ENCODE measurements at places on chromosomes 12 and 14. TPM values are rescaled to one million over a fixed set of nuclear protein-coding genes. Genes with fewer than 3 reads are reported as not detected.

- DNase-seq, result no peak
- H3K4me1 ChIP-seq, result no peaks in the 10 kb centered on the region
- H3K27me3 ChIP-seq, result no peaks in the 10 kb centered on the region
- H3K4me3 ChIP-seq, result no peak overlapping the region
- peaks cover 44% of the 10 kb centered on the region for H3K36me3 ChIP-seq
- H3K27ac ChIP-seq, result no peak overlapping the region
Measured at GRCh38 chr12:51242120-51242519, 3.5 kb downstream of the DAZAP2 start.

GRCh38 chr12:105507311-105508038 lies 177.0 kb downstream of the C12orf75 start:
- no peak overlapping the region for H3K4me3 ChIP-seq
- H3K27ac ChIP-seq, result no peak overlapping the region
- no peaks in the 10 kb centered on the region for H3K36me3 ChIP-seq
- H3K4me1 ChIP-seq, result no peaks in the 10 kb centered on the region

GRCh38 chr14:87255058-87255457 lies 737.9 kb downstream of the GALC start:
- DNase-seq, result no peak
- no peaks in the 10 kb centered on the region for H3K36me3 ChIP-seq
- no peaks in the 10 kb centered on the region for H3K4me1 ChIP-seq
- no peak overlapping the region for H3K27ac ChIP-seq

- H3K27ac ChIP-seq, result no peak overlapping the region
- DNase-seq, result no peak
- H3K27me3 ChIP-seq, result no peaks in the 10 kb centered on the region
Measured at GRCh38 chr12:70260646-70261045, 17.4 kb downstream of the CNOT2 start.

DNA sequence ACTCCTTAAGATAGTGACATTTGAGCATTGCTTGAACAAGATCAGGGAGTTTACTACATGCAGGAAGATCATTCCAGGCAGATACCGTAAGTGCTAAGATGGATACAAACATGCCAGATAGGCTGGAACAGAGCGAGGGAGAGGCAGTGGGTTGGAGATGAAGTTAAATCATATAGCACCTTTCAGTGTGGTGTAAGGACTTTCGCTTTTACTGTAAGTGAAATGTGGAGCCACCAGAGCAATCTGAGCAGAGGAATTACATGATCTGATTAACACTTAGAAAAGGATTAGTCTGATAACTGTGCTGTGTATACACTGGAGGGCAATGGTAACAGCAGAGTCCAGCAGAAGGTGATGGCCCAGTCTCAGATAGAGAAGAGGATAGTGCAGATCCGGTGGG lies 163.0 kb upstream of the SSTR1 start:
- H3K4me1 ChIP-seq, result no peaks in the 10 kb centered on the region
- H3K27me3 ChIP-seq, result no peaks in the 10 kb centered on the region
- no peak overlapping the region for H3K4me3 ChIP-seq
- no peak overlapping the region for H3K27ac ChIP-seq
- no peaks in the 10 kb centered on the region for H3K36me3 ChIP-seq

- no peak overlapping the region for H3K4me3 ChIP-seq
- H3K4me1 ChIP-seq, result no peaks in the 10 kb centered on the region
- no peak overlapping the region for H3K27ac ChIP-seq
- H3K27me3 ChIP-seq, result no peaks in the 10 kb centered on the region
- no peaks in the 10 kb centered on the region for H3K36me3 ChIP-seq
- DNase-seq, result no peak
Measured at GRCh38 chr14:38505221-38505972, 249.5 kb upstream of the CLEC14A start.

DNA sequence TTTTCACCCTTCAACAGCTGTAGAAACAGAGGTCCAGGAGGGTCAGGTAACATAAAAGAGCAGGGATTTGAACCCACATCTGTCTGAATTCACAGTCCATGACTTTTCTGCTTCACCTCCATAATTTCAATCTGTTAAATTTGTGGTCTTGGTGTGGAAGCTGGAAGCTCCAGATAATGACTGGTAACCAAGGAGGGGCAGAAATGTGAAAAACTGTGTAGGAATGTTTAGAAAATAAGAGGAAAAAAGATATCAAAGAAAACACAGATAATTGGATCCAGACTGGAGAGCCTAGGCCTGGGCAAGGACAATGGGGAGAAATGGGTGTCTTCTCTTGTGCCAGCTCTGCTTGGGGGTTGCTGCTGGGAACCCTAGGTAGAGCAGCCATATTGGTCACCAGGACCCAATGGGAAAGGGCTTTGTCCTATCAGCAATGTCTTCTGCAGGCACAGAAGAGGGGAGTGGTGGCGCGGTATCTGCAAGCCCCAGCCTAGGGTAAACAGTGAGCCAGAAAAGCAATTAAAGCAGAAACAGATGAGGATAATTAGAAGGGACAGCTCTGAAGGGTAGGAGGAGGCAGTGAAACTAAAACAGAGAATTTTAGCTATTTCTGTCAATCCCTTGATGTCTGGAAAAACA lies 54.3 kb upstream of the CCDC91 start:
- no peak overlapping the region for H3K27ac ChIP-seq
- no peak overlapping the region for H3K4me3 ChIP-seq
- no peaks in the 10 kb centered on the region for H3K4me1 ChIP-seq
- no peaks in the 10 kb centered on the region for H3K36me3 ChIP-seq
- DNase-seq, result no peak

DNA sequence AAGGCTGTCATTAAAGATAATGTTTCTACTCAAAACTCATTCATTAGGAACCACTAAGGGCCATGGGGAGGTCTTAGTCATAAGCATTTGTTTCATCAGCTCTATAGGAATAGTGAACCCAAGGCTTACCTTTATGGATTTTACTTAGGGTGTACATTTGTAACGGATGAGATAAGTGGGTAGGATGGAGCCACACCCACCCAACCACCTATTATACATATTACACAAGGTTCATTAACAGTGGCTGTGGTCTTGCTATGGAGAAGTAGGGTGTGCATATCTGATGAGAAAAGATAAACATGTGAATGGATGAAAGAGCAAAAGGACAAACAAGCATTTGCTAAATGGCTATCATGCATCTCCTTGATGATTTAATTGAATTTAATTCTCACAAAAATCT lies 39.6 kb upstream of the ITPR2 start:
- H3K27ac ChIP-seq, result no peak overlapping the region
- no peak overlapping the region for H3K4me3 ChIP-seq
- H3K27me3 ChIP-seq, result no peaks in the 10 kb centered on the region

The OTOGL gene
- 0.18 TPM for total RNA-seq

The HSPA2 gene
- 8.6 TPM for total RNA-seq

The GALNT16 gene
- 17.6 TPM for total RNA-seq

The MEG3 gene
- total RNA-seq, result 26.9 TPM

The EPYC gene
- total RNA-seq, result not detected

Measured in Peyer's patch (tissue), 4 donors.